ENCODE measurements at places on chromosomes 5 and 9.

GRCh38 chr9:15182101-15182551, 124.9 kb downstream of the TTC39B start:
- no peak for DNase-seq

DNA sequence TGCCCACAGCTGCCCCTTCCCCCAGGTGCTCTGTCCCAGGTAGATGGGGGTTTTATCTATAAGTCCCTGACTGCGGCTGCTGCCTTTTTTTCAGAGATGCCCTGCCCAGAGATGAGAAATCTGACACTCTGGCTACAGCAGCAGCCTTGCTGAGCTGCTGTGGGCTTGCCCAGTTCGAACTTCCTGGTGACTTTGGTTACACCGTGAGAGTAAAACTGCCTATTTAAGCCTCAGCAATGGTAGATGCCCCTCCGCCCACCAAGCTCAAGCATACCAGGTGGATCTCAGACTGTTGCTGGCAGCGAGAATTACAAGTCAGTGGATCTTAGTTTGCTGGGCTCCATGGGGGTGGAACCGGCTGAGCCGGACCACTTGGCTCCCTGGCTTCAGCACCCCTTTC, 56.8 kb downstream of the MINAR2 start:
- DNase-seq = no peak

- no peak for DNase-seq
Observed at GRCh38 chr5:165735388-165735787, 2230.0 kb downstream of the MAT2B start.

DNA sequence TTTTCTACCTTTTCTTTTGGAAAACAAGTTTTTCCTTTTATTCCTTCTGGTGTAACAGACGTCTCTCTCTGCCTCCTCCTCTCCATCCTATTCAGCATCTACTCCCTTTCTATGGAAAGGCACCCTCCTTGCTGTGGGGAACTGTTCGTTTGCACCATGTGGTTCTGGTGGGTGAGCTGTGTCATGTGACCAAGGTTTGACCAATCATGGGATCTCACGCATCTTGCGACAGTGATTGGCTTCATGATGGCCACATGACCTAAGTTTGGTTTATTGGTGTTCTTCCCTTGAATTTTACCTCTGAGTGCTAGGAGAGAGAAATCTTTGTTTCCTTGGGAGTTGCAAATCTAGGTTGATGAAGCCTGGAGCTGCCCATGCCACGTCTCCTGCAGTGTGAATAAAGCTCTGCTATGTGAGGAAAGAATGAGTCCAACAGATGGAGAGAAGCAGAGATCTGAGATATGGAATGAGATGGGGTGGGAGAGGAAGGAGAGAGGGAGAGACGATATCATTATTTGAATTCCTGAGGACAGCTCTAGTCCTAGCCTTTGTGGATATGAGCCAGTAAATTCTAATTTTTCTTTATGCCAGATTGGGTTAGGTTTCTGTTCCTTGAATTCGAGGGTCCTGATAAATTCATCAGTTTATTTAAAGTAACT, 178.8 kb upstream of the IL12B start:
- DNase-seq = no peak

- DNase-seq = no peak
Observed at GRCh38 chr9:7238247-7238637, 480.5 kb downstream of the KDM4C start.

DNA sequence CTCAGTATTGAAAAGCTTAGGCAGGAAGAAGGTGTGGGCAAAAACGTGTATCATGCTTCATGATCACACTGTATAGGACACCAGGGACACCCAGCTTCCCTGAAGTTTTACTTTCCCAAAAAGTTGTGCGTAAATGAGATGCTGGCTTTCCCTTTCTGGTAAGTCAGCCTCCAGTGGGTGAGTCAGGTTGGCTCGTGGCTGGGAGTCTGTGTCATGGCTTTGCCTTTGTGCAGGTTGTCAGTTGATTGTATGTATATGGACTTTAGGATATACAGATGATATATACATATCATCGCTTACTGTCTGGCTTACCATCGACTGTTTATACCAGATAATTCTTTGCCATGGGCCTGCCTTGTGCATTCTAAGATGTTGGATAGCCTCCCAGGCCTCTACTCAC, 34.2 kb downstream of the ADRB2 start:
- DNase-seq = no peak

DNA sequence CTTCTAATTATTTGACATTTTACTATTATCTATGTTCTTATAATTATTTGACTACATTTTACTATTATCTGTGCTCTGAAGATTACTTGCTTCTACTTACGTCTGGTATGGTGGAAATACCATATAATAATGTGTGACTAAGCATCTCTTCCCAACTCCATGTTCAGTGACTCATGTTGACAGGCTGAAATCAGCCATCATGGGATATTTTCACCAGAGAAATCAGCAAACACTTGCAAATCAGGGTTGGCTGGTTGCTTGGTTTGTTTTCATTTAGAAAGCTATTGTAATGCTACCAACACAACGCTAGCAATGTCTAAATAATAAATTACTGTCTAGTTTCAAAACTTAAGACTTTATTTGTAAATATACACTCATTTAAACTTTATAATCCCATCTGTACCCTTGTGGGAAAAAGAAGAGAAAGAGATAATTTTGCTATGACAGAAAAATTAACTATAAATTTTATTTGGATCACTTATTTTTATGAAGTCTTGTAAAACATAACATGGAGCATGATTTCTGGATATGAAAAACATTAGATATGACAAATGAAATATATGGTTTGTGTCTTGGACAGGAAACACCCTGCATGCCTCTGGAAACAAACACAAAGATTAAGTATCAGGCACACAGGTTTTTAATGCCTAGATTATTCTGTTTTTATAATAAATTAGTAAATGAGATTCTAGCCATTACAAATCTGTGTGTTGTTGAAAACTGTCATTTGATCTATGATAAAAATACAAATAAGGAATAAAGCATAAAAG, 337.6 kb downstream of the BNC2 start:
- no peak for DNase-seq

DNA sequence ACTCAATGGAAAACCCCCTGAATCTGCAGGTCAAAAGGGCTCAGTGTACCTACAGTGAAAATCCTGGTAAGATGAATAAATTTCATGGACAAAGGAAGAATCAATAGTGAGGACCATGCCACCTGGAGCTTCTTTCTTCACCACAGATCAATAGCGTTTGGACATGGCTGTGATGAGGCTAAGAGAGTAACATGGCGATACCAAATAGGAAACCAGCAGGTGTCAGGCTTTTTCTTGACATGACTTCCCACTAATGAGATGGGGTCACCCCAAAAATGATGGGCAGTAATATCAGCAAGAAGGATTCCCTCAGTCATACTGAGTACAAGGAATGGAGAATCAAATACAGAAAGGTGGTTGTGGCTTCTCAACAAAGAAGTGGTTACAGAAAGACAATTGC, 208.5 kb upstream of the PLPPR1 start:
- no peak for DNase-seq

- DNase-seq = no peak
Observed at GRCh38 chr9:115913696-115914095, 239.9 kb upstream of the PAPPA start.

GRCh38 chr5:531101-531748, 7.0 kb upstream of the SLC9A3 start:
- no peak for DNase-seq

GRCh38 chr9:112048924-112049691, 126.0 kb downstream of the SUSD1 start:
- no peak for DNase-seq

DNA sequence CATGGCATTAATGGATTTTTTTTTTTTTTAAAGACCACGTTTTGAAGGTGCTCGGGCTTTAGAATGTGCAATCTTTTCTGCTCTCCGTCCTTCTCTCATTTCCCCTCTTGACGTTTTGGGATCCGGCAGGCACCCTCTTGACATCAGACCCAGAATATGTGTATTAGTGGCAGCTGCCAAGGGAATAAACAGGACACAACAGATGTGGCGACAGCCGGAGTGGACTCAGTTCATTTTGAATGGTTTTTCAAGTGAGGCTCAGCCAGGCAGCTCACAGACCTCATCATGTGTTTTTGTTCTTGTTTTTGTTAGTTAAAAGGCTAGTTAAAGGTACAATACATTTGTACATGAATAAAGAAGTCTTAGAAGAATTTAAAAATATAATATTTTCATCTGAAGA, 365.0 kb upstream of the SEMA6A start:
- no peak for DNase-seq

DNA sequence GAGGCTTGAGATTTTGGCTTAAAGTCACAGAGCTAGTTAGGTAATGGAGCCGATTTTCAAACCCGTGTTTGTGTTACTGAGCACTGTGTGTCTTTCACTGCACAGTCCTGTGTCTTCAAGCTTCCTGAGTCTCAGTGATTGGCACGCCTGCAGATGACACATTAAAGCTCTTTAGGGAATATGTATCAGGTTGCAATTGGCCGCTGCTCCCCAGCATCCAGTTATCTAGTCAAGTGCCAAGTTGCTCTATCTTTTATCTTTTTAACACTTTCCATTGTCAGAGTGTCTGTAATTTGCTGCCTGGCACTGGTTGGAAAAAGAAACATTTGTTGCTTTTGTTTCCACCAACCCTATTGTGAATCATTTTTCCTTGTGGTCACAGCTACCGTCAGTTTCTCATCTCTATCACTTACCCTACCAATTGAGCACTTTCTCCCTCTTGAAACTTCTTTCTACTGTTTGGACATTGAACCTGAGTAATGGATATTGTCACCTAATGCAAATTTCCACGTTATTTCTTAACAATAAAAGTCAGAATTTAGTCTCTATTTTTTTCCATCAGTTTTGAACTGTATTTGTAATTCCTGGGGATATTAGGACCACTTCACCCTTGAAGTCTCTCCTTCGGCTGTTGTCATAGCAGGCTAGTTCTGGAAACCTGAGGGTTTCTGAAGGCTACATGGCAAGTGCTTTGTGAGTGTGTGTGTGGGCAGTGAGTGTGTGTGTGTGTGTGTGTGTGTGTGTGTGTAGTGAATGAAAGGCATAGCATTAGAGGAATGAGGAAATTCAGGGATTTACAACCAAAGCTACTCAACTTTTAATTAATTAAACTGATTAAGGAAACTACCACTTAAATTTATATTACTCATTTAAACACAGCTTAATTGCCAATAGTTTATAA, 274.3 kb downstream of the ISL1 start:
- DNase-seq = no peak

- DNase-seq = no peak
Observed at GRCh38 chr9:114462791-114463190, 42.5 kb downstream of the WHRN start.

GRCh38 chr9:14437354-14438231, 123.7 kb upstream of the NFIB start:
- no peak for DNase-seq
